T-helper 1 cell (primary cell): ENCODE measurements at places on chromosomes 3 and 15.

- DNase-seq, result no peak
Measured at GRCh38 chr3:167453815-167454214, 20.0 kb downstream of the SERPINI2 start.

DNA sequence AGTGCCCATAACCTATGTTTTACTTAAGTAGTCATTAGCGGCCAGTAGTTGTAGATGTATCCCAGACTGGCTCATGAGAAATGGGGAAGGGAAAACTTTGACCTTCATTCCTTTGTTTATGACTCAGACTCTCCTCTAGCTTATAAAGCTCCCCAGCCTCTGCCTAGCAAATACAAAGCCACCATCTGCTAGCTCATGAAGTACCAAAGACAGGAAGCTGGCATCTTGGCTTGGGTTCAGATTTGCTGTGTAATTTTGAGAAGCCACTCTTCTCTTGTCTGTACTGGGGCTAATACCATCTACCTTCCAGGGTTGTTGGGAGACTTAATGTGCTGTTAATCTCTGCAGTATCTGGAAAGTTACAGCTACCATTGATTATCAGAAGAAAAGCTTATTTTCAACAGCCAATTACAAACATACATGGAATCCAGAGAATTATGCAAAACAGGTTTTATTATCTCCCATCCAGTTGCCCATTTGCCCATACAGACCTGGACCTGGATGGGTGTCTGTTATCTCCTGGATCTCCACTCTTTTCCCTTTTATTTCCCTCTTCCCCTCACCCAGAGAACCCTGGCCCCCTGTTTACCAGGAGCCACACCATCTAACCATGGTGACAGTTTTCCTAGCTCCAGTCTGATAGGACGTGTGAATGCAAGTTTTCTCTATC, 153.8 kb downstream of the SEMA6D start:
- no peak for DNase-seq

GRCh38 chr15:63460210-63461155, 43.9 kb upstream of the USP3 start:
- DNase-seq, result no peak

GRCh38 chr3:134211797-134212196, 38.9 kb downstream of the RYK start:
- DNase-seq, result no peak

DNA sequence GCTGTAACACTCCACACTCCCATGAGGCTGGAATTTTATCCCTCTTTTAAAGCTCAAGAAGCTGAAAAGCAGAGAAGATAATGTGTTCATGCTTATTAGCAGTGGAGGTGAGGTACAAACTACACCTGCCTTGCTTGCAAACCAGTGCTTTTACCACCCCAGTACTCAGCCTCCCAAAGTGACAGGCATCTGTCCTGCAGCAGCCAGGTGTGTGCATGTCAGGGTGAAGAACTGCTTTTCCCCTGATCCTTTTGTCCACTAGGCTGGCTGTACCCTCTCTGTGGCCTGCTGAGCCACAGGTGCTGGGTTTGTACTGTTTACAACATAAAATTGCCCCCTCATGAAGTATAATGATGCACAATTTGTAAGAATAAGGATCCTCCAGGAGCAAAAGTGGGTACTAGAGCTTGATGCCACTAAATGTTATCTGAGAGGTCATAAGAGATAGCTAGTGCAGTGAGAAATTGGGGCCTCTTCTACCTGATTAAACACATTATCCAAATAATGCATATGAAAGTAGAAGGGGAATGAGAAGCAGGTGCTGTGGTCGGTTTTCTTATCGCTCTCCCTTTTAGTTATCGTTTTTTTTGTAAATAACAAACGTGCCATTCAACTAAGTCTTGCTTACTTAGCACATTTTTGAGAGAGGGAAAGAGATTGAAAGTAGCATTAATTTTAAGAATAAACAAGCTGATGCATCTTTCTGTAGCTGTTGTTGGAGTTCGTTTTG, 39.2 kb upstream of the GADL1 start:
- DNase-seq, result no peak

- DNase-seq, result no peak
Measured at GRCh38 chr3:48708481-48708889, 8.5 kb downstream of the IP6K2 start.

GRCh38 chr15:62326460-62327011, 161.5 kb upstream of the C2CD4B start:
- no peak for DNase-seq

DNA sequence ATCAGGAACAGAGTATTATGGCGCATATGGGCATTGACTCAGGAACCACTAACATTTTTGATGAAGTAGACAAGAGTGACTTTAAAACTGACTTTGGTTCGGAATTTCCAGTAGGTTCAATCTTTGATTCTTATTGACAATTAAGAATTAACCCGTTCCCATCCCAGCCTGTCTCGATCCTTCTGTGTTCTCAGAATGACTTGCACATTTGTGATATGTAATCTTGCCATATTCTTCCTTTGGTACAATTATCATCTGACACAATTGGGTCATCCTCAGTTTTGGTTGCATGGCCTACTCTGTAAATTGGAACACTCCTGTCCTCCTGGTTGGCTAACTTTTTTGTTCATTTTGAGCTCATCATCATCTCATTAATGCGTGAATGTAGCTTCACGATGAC, 10.5 kb downstream of the GPR171 start:
- no peak for DNase-seq

- DNase-seq, result no peak
Measured at GRCh38 chr3:45367453-45367871, 20.9 kb upstream of the LARS2 start.

GRCh38 chr3:113086560-113087461, 96.0 kb downstream of the GTPBP8 start:
- no peak for DNase-seq

- DNase-seq, result no peak
Measured at GRCh38 chr3:55203546-55203945, 275.7 kb upstream of the LRTM1 start.
